ENCODE measurements at places on chromosomes 7 and 10.

- DNase-seq: no peak
Observed at GRCh38 chr7:156611014-156612010, 29.3 kb upstream of the RNF32 start.

DNA sequence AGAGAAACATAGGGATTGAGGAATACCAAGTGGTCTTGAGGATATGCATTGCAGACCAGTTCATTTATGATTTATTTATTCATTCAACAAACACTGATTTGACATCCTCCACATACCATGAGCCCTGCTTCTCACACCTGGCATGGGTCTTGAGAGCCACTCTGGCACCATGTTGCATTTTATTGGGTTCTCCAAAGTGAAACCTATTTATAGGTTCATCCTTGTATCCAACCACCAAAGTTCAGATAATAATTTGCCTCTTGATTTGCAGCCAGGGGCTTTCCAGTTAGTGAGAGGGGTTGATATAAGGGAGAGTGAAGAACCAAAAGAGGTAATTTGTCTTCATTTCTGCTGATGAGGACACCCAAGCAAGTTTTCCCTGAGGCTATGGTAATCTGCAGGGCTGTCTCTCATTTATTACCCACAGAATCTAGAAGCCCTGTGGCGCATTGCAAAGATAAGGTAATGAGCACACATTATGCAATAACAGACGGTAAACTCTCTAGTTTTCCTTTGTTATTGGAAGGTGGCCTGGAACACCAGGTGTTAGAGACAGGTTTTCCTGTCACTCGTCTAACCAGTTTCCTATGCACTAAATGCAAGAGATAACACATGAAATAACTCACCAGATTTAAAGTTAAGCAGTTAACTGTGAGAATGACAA lies 28.8 kb upstream of the ICA1 start:
- no peak for DNase-seq

GRCh38 chr7:110835218-110835617 lies 255.7 kb upstream of the LRRN3 start:
- no peak for DNase-seq

DNA sequence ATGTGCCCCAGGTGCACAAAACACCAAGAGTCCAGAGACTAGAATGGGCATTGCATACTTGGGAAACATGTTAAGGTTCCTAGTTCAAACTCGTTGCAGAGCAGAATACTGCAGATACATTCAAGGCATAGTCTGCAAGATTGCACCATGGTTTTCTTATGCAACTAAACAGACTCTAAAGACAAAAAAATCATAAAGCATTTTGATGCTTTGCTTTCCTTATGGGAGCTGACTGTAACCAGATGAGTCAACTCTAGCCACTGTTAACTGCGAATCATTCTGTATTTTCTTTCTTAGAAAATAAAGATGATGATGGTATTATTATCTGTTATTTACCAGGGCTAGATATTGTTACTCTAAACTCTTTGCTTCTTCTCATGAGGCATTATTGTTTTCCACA lies 19.7 kb downstream of the TRUB1 start:
- no peak for DNase-seq

GRCh38 chr10:79285315-79286197 lies 61.7 kb upstream of the PPIF start:
- DNase-seq: peak; percentile 79

GRCh38 chr7:88071994-88072714 lies 138.1 kb downstream of the ADAM22 start:
- no peak for DNase-seq

- no peak for DNase-seq
Observed at GRCh38 chr10:119917777-119918176, 25.2 kb downstream of the SEC23IP start.

DNA sequence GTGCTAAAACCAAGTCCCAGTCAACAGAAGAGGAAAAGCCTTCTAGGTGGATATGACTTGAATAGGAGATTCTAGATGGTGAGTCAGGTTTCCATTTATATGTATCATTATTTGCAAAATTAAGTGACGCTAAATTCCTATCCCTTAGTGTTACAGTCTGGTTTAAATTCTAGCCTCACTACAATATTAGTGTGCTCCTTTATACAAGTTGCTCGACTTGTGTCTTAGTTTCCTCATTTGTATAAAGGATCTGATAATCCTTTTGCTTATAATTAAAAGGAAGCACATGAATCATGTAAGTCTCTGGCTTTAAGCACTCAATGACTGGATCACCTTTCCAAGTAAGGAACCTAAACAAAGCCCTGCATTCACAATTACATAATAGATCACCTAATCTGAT lies 105.7 kb downstream of the SVOPL start:
- no peak for DNase-seq

- DNase-seq: no peak
Observed at GRCh38 chr7:145732521-145732920, 384.1 kb upstream of the CNTNAP2 start.

GRCh38 chr7:148223160-148223559 lies 367.4 kb upstream of the C7orf33 start:
- no peak for DNase-seq

GRCh38 chr7:122217125-122217524 lies 73.1 kb upstream of the AASS start:
- DNase-seq: no peak

- no peak for DNase-seq
Observed at GRCh38 chr10:131725581-131726069, 175.2 kb upstream of the PPP2R2D start.

DNA sequence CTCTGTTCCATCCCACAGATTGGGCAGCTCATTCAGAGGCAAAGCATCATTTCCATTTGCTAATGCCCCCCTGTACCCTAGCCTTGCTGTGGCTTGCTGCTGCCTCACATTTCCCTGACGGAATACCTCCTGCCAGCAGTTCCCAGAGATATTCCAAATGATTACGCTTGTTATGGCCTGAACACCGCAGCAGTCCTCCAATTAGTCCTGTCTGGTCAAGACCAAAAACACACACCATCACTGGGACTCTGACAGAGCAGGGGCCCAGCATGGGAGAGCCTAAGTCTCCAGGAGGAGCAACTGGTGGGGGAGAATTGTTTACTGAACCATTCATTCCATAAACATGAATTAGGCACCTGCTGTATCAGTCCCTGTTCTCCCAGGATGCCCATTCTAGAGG lies 6.1 kb downstream of the OGDHL start:
- DNase-seq: no peak

- no peak for DNase-seq
Observed at GRCh38 chr10:128563387-128563786, 437.2 kb upstream of the MKI67 start.

- DNase-seq: peak; percentile 81
Observed at GRCh38 chr7:22885797-22886261, 63.2 kb upstream of the TOMM7 start.

DNA sequence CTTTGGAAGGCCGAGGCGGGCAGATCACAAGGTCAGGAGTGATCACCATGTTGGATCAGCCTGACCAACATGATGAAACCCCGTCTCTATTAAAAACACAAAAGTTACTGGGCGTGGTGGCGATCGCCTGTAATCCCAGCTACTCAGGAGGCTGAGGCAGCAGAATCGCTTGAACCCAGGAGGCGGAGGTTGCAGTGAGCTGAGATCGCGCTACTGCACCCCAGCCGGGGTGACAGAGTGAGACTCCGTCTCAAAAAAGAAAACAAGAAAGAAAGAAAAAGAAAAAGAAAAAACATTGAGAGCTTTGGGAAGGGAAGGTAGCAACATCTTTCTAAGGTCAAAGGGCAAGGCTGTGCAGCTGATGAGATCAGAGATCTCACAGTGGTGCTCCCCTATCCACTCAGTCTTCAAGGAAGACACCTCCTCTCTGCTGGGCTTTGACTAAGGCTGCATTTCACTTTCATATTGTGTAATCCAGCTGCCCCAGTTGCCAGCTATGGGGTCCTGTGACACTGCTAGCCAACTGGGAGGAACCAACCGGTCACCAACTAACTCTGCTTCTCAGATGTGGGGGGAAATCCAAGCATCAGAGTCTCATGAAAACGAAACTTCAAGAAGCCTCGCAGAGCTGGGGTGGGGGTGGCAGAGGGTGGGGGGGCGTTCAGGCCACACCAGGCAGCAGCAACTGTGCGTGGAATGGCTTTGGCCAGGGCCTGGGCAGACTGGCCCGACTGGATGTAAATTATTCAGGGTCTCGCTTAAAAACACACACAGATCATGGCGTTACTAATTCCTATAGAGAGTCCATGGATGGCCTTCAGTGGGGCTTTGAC lies 1.5 kb downstream of the IL15RA start:
- peak; percentile 82 for DNase-seq

DNA sequence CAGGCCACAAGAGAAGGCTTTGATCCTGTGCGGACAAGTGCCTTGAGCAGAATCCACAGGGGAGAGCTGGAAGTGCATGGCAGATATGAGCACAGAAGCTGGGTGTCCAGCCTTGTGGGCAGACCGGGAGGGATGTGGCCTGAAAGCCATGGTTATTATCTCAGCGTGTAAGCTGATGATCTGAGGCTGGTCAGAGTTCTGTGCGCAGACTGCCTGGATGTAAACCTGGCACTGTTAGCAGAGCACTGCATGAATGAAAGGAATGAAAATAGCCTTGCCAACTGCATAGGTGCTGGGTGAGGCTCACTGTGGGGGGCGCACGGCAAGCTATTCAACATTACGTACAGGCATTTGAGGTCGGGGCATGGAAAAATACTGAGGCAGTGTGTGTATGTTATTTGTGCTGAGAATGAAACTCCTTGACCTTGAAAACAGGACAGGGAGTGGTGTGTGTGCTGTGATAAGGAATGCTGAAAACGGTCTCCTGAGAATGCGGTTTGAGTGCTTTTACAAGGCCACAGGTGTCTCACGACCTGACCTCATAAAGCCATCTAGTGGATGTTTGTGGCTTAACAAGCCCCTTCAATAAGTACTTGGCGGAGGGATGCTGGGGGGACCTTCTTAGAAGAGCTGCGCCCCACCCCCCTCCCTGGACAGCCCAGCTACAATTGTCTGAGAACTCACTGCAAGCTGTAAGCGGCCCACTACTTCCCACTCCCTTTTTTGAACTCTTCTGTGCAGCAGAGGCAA lies 18.7 kb downstream of the AKR1C1 start:
- peak; percentile 3 for DNase-seq

GRCh38 chr7:105647591-105647990 lies 66.3 kb upstream of the EFCAB10 start:
- DNase-seq: no peak

- DNase-seq: no peak
Observed at GRCh38 chr10:129852829-129853561, 111.1 kb downstream of the EBF3 start.

DNA sequence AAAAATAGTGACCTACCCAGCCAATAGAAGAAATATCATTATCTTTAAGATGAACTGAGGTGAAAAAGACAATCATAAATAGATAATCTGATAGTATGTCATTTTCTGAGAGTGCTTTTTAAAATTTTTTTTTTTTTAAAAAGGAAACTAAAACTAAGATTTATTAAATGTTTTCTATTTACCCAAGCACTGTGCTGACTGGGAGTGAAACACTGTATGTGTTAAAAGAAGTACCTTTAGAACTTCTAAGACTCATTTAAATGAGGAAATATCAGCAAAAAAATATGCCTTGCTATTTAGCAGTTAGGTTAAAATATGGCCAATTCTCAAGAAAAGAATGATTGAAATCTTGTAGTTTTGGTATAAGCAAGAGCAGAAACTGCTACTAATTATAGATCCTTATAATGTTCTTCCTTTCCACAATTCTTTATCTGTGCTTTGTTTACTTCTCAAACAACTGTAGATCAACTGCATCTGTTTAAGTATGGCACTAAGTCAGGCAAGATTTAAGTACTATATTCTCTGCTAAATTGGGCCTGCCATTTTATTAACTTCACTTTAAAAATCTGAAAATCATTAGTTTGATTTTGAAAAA lies 39.5 kb upstream of the WNT2 start:
- no peak for DNase-seq

- no peak for DNase-seq
Observed at GRCh38 chr10:114811862-114812261, 9.7 kb upstream of the FHIP2A start.

DNA sequence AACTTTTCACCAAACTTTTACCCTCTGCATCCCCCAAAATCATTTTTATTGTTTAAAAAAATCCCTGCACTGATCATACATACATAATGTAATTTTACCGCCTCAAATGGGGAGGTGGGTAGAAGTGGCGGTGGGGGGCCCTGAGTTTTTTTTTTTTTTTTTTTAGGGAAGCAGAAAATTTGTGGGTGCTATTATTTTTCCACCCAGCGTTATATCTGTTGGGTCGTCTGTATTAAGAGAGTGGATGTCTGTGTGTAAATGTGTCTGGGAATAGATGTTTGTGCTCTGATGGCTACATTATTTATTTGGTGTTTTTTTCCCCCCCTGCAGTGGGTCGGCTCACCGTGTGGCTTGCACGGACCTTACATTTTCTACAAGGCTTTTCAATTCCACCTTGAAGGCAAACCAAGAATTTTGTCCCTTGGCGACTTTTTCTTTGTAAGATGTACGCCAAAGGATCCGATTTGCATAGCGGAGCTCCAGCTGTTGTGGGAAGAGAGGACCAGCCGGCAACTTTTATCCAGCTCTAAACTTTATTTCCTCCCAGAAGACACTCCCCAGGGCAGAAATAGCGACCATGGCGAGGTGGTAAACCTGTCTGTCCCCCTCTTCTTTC lies 438 bp downstream of the ARID5B start:
- DNase-seq: peak; percentile 9

GRCh38 chr7:34061149-34061548 lies 155.8 kb downstream of the BMPER start:
- no peak for DNase-seq

- DNase-seq: no peak
Observed at GRCh38 chr10:120931423-120931822, 80.3 kb downstream of the WDR11 start.

GRCh38 chr10:118844731-118845521 lies 90.2 kb upstream of the CACUL1 start:
- DNase-seq: no peak

All from activated T-cell treated with anti-CD3 and anti-CD28 coated beads, Interleukin-2, amount 50 U/mL, for 72 hours (primary cell).